ENCODE measurements at places on chromosomes 7 and 10.
A peak's percentile ranks its signal among the peaks of the same experiment; 100 is the strongest.

DNA sequence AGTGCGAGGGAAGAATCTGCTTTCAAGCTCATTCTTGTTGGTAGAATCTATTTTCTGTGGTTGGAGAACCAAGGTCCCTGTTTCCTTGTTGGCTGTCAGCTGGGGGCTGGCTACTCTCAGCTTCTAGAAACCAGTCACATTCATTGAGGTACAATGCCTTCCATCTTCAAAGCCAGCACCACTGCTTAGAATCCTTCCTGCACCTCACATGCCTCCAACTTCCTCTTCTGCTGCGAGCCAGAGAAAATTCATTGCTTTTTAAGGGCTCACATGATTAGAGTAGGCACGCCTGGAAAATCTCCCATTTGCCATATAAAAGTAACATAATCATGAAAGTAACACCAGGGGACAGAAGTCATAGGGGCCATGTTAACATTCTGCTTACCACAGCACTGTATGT, 28.7 kb downstream of the TES start:
- DNase-seq = no peak

GRCh38 chr10:122500194-122500593, 38.8 kb downstream of the HTRA1 start:
- no peak for DNase-seq

DNA sequence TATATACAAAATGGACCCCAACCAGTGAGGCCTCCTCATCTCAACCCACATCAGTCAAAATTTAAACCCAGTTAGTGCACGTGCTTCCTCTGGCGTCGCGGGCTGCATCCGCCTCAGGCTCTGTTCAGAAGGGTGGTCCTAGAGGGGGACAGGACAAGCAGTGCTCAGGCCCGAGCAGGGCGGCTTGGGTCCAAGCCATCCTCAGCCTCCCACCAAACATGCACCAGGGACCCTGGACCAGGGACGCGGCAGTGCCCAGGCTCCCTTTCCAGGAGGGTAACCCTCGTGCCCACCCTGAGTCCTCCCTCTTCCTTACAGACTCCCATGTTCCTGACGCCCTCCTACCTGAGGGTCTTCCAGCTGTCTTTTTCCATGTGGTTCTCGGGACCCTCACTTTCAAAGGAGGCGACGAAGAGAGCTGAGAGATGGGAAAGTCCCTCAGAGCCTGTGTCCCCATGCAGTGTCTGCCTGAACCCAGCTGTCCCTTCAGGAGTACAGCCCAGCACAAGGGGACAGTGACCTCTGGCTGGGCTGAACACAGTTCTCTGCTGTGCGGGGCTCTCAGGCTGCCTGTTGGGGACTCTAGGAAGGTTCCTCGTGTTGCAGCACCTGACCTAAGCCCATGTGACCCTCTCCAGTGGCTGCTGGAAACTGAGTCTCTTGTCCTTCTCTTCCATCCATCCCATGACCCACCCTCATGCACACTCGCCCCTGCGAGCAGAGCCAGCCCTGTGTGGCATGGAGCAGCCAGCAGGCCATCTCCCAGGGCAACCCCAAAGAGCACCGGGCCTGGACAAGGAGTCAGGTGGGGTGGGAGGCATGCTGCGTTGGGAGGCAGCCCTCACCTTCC, 58.1 kb downstream of the CSGALNACT2 start:
- DNase-seq = no peak

- no peak for DNase-seq
Measured at GRCh38 chr10:127498087-127498486, 51.0 kb upstream of the NPS start.

- DNase-seq = no peak
Measured at GRCh38 chr10:66329147-66329546, 596.7 kb upstream of the LRRTM3 start.

DNA sequence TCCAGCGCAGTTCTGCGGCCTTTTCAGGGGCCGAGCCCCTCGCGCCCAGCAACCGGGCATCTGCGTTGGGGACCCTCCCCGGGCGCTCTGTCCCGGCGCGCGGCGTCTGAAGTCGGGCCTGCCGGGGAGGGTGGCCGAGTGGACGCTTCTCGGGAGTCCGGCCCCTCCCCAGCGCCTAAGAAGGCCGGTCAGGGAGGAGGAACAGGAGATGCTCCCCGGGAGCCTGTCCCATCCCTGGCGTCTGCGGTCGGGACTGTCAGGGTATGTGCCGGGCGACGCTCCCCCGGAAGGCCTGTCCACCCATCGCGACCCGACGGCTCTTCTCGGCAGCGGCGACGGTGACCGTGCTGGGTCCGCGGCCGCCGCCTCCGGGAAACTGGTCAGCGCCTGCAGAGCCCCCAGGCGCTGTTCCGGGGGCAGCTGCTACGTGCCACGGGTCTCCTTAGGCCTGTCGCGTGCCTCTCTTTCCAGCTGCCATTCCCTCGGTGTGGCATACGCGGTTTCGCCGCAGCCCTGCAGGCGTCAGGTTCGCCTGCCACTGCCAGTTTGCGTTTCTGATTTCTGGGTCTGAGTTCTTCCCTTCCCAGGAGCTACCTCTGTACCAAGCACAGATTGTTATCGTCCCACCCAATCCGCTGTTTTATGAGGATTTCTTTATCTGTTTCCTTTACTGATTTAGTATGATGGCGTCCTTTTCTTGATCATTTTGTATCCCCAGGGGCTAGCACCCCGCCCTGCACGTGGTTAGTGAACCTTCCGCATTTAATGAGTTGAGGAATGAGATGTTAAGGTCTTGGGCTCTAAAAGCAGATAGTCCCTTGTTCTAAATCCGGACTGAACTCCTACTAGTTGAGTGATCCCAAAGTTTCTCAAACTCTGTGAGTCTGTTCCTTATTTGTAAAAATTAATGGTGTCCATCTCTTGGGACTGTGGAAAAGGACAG, 782 bp downstream of the IFIT5 start:
- peak; percentile 75 for DNase-seq

- no peak for DNase-seq
Measured at GRCh38 chr10:3588816-3589215, 196.2 kb downstream of the KLF6 start.

GRCh38 chr10:72365106-72365895, 10.6 kb upstream of the DNAJB12 start:
- DNase-seq = no peak

DNA sequence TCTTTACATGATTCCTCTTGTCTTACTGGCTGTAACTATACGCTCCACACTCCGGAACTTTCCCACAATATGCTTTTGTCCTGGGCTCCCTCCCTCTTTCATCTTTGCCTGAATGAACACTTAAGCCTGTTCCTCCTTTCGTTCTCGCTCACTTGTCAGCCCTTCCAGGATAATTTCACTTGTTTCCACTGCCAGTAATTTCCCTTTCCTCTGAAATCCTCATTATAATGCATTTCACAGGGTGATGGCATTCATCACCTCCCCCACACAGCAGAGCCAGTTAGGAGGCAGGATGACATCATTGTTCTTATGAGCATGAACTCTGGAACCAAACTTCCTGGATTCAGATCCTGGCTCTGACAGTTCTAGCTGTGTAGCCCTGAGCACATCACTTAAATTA, 372.6 kb downstream of the GPR158 start:
- DNase-seq = no peak

All from stimulated activated naive CD4-positive, alpha-beta T cell (primary cell).